ENCODE measurements at places on chromosomes 3 and 15.

- no peak for DNase-seq
Measured at GRCh38 chr3:194584866-194585265, 48.4 kb downstream of the TMEM44 start.

DNA sequence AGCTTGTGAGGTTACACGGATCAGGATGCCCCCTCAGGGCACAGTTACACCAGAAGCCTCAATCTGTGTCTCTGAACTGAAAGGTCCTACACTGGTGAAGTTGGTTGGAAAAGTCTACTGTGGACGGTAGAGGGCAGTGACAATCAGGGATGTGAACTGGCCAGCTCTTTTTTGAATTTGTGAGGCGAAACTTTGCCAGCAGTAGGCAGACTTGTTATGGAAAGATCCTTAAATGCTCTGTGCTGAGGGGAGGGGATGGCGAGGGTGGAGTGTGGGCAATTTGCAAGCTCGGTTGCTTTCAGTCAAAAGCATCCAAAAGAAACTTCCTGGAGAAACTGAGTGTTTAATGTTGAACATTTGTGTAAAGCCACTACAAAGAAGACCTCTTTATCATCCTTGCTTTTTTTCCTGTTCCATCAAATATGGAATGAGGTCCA lies 127.4 kb upstream of the ABHD17C start:
- no peak for DNase-seq

GRCh38 chr3:42079701-42080452 lies 11.3 kb upstream of the TRAK1 start:
- no peak for DNase-seq

DNA sequence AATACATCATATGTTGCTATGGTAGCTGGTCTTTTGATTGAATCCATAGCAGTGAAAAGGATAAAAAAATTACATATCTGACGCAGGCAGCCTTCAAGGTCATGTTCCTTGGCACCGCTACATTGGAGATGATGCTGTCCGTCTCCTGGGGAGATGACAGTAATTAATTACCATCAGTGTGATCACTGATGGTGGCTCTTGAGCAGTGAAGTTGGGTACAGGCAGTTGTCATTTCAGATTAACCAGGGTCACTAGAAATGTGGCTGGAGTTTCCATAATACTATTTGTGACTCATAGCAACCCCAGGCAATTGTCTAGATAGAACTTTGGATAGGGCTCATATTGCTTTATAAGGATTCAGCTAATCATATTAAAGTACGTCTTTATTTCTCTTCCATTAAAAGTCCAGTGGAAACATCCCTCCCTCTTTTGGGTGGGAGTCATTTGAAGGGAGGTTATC lies 136.3 kb downstream of the THSD4 start:
- DNase-seq: no peak

GRCh38 chr3:112958811-112959560 lies 15.9 kb downstream of the CD200R1 start:
- no peak for DNase-seq

Measured in NCI-H2171 treated with DMSO at 0.1 percent for 48 hours (cell line).